ENCODE measurements at places on chromosomes 11 and 22. TPM values are rescaled to one million over a fixed set of nuclear protein-coding genes. Genes with fewer than 3 reads are reported as not detected.

The MUC6 gene
- total RNA-seq = 0.02 TPM

The BTBD18 gene
- not detected for total RNA-seq

The ZNF214 gene
- 2.1 TPM for total RNA-seq

The SOX6 gene
- total RNA-seq = 0.81 TPM

The GGTLC3 gene
- not detected for total RNA-seq

The SLC5A12 gene
- not detected for total RNA-seq

The MEI1 gene
- 0.64 TPM for total RNA-seq

The ANO1 gene
- 41.7 TPM for total RNA-seq

The PGA5 gene
- total RNA-seq = not detected

All from HCT116 (cell line).